Stimulated activated CD4-positive, alpha-beta T cell treated with anti-CD3 and anti-CD28 coated beads, TNF-alpha, amount 100 ng/mL, for 48 hours (primary cell): ENCODE measurements at places on chromosomes 11 and 22.

DNA sequence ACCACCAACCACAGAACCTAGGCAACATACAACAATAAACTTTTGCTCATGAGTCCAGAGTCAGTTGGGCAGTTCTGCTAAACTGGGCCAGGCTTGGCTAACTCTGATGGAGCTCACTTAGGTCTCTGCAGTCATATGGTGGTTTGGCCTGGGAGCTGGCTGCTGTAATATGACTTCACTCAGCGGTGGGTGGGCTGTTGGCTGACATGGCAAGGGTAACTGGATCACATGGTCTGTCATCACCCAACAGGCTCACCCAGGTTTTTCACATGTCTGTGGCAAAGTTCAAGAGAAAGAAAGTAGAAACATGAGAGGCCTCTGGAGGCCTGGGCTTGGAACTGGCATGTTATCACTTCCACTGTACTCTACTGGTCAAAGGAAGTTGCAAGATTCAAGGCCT lies 43.2 kb upstream of the CLMP start:
- DNase-seq: no peak

GRCh38 chr11:111559800-111560464 lies 19.4 kb downstream of the LAYN start:
- DNase-seq: no peak

- no peak for DNase-seq
Measured at GRCh38 chr22:23789638-23790037, 2.9 kb downstream of the SMARCB1 start.

- no peak for DNase-seq
Measured at GRCh38 chr22:37681001-37681424, 5.1 kb upstream of the NOL12 start.

DNA sequence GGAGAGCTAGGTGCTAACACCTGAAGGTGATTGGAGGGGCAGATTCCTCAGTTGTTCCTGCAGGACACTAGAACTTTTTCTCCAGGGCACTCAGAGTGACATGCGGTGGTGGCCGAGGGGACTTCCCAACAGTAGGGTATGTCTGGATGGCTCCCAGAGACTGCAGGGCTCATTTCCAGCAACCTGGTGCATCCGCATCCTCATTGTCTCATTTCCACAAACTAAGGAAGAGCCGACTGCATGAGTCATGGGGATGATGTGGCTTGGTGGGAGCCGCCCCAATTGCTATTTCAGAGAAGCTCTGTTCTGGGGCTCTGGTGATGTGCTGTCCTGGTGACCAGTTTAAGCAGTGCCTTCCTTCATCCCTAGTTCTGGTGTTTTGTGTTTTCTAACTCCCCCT lies 2.8 kb upstream of the ROBO4 start:
- no peak for DNase-seq

DNA sequence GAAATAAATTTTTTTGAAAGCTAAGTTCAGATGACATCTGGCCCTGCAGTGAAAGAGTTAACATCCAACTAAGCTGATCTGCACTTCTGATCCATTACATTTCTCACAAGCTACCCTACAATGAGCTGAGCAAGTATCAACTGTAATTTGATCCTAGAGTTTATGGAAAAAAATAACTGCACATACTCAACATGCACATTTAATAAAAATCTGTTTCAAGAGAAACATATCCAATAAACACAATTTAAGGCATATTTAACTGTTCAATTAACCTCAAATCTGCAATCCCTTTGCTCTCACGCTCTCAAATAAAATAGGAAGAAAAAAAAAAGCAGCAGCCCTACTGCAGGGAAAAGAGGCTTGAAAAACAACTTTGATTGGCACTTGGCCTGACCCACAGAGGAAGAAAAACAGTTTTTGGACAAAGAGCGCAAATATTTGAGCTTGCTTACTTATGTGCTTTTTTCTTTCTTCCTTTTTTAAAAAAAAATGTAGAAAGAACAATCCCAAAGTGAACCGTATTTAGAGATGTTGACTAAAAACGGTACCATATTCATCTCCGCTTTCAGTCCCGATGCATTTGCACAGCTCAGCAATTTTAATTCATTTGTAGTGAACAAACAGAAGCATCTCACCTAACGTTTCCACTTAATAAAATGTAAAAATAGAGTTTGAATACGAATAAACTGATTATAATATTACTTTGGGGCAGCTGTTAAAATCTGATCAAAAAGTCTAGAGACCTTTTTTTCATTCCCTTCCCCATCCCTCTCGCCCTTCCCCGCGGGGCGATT lies 1.6 kb downstream of the SESN3 start:
- no peak for DNase-seq

GRCh38 chr11:7501251-7501650 lies 12.5 kb upstream of the PPFIBP2 start:
- no peak for DNase-seq

- no peak for DNase-seq
Measured at GRCh38 chr11:67303132-67303834, at the start of gene SSH3. TSS of gene SSH3 (plus strand) at chr11:67303530. CDS start at chr11:67303626, 96 bp downstream.

DNA sequence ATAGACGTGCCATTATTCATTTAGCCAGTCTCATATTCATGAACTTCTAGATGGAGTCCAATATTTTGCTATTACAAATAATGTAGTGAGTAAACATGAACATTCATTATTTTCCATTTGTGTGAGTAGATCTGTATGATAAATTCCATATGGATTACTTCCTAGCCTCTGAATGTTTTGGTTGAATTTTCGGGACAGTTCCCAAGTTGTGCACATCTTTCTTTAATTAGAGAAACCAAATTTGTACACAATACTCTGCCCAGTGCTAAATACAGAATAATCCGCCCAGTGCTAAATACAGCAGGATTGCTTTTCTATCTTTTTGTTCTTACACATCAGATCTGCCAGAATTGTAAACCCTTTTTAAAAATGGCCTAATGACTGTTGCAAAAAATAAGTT lies 17.1 kb upstream of the APLP2 start:
- DNase-seq: no peak

- no peak for DNase-seq
Measured at GRCh38 chr11:73958521-73959141, 7.8 kb downstream of the DNAJB13 start.

DNA sequence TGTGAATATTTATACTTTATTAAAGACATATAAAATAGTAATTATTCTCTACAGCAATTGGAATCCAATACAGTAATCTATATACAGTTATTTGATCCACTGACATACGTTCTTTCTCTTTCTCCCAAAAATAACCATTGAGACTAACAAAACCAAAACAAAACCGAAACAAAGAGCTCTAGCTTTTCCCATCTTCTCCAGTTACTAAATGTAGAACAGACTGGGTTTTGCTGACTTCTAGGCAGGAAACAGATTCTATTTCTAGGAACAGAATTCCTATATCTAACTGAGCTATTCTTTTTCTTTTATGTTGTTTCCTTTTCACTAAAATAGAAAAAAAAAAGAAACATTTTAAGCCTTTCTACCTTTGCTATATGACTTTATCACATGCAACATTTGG lies 80.1 kb downstream of the PACS1 start:
- DNase-seq: no peak

DNA sequence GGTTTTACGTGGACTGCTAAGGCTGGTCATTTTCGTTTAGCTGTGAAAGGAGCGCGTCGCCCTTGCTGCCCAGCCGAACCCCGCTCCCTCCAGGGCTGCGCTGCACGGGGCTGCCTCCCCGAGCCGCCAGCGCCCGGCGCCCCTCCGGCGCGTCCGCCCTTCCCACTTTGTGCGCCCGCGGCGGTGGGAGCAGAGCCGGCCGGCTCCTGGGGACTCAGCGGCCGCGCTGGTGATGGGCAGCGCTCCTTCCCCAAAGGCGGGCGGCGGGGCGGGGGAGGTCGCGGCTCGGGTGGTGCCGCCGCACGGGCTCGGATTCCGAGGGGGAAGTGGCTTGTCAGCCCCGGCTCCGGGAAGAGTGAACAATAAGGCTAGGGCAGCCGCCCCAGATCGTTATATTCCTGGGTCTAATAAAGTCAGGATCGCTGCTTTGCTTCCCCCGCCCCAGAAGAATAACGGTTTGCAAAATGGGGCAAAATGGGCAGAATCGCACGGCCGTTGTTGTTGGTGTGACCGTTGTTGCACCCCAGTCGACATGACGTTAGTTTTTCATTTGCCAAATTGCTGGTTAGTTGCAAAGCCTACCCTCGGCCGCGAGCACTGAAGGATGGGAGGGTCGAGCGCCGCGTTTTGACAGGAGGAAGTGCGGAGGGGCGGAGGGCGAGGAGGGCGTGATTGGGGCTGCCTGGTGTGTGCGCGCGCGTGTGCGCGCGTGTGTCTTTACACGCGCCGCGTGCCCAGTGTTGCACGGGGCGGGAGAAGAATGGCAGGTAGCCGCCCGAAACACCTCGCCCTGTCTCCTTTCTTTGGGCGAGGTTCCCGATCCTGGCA lies 745 bp downstream of the NCAM1 start:
- no peak for DNase-seq

- no peak for DNase-seq
Measured at GRCh38 chr22:49866646-49867045, 13.0 kb downstream of the ZBED4 start.

- no peak for DNase-seq
Measured at GRCh38 chr11:104546501-104546900, 351.8 kb downstream of the CASP12 start.

DNA sequence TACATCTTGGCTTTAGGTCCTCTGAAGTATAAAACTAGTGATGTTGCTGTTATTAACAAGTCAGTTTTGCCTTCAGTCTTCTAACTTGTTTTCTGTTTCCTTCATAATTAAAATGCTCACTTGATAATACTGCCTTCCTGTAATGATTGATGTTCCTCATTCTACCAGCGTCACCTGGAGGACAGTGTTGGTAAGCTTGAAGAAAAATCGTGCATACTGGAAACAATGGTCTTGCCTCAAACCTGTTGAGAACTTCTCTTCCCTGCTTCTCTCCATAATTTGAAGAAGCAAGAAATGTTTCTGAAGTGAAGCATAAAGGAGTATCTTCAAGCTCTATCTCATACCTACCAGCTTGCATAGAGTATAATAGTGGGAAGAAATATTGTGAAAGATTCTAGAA lies 3.0 kb downstream of the YWHAH start:
- no peak for DNase-seq

- no peak for DNase-seq
Measured at GRCh38 chr11:85805387-85805786, 5.6 kb downstream of the SYTL2 start.

- no peak for DNase-seq
Measured at GRCh38 chr11:131839326-131839725, 468.9 kb downstream of the NTM start.

DNA sequence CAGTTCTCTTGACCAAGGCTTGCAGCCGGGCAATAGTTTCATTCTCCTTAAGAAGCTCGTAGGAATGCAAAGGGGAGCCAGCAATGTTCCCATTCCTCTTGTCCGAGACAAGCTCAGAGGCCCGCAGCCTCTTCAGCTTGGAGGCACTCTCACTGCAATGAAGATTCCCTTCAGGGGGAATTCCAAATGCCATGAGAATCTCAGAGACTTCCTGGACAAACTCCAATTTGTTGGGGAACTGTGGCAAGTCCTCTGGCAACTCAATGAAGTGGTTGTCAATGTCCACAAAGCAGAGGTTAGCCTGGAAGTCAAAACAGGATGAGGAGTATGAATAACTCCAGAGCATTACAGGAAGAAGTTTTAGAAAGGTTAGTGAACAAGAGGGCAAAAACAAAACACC lies 84.4 kb downstream of the DENND5A start:
- no peak for DNase-seq

- no peak for DNase-seq
Measured at GRCh38 chr11:33652930-33653329, 47.7 kb downstream of the C11orf91 start.

DNA sequence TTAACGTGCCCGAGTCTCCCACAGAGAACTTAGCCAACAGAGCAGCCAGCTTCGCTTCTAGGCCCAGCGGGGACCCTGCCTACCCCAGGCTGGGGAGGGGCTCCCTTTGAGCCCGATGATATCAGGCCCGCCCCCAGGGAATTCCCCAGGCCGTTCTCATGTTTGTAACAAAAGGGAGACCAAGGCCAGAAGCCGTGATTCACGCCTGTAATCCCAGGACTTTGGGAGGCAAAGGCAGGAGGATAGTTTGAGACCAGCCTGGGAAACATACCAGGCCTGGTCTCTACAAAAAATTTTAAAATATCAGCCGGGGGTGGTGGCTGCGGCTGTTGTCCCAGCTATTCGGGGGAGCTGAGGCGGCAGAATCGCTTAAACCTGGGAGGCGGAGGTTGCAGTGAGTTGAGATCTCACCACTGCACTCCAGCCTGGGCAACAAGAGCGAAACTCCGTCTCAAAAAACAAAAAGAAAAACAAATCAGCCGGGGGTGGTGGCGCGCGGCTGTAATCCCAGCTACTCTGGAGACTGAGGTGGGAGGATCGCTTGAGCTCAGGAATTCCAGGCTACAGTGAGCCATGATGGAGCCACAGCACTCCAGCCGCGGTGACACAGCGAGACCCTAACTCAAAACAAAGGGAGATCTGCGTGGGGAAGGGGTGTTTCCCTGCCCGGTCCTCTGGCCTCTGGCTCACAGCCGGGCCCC lies 1.7 kb downstream of the DRD4 start:
- no peak for DNase-seq

- DNase-seq: no peak
Measured at GRCh38 chr11:1160231-1161101, 2.7 kb downstream of the MUC5AC start.

GRCh38 chr11:118277312-118277711 lies 13.2 kb upstream of the MPZL2 start:
- DNase-seq: no peak
